Endodermal cell (in vitro differentiated cells): ENCODE measurements at places on chromosomes 2 and 18. TPM values are rescaled to one million over a fixed set of nuclear protein-coding genes. Genes with fewer than 3 reads are reported as not detected.

DNA sequence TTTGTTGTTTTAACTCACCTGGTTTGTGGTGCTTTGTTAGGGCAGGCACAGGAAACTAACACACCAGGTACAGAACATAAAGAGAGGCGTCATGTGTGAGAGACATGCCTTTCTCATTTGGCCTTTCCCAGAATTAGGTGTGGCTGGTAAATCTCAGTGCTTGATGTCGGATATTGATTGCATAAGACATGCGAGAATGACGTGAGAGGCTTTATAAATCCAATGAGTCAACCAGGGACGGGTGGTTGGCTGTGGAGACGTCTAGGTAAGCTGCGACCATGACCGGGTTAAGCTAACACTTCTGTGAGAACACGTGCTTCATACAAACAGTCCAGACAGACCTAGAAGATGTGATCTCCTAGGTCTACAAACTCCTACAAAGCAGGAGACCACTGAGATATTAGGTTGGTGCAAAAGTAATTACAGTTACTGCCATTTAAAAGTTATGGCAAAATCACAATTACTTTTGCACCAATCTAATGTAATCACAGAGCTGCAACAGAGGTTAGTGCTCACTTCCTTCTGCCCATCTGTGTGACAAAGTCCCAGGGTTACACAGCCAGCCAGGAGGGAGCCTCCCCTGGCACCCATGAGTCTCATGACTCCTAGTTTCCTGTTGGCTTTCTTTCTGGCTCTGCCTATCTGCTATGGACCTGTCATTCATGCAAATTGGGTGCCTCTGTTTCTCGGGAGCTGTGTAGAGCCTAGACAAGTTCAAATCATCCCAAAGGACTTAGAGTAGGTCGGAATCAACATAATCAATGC is 98.9 kb upstream of the ATP8B1 start:
- no peak overlapping the region for H3K4me3 ChIP-seq
- H3K27me3 ChIP-seq: no peaks in the 10 kb centered on the region
- H3K27ac ChIP-seq: no peak overlapping the region

DNA sequence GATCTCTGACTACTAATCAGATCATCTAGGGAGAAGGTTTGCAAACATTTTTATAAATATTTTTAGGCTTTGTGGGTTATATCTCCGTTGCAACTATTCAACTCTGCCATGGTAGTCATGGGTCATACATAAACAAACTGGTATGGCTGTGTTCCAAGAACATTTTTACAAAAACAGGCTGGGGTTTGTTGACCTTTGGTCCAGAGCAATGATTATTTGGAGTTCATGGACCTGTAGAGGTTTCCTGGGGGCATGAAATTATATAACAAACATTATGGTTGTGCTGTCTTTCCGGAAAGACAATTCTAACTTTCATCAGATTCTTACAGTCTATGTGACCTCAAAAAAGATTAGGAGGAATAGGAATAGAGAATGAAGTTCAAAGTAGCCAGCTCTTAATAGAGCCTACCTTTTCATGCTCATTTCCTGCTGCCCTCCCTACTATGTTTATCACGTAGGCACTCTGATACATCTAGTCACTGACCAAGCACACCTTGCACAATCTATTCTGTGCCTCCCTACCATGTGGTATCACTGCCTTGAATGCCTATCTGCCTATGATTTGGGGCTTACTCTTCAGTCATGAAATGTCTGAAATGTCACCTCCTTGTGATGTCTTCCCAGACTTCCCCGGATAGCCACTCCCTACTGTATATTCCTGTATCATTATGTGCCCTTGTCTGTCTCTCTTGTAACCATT is 102.4 kb upstream of the SCN1A start:
- H3K4me3 ChIP-seq: no peak overlapping the region
- H3K4me1 ChIP-seq: no peaks in the 10 kb centered on the region
- DNase-seq: no peak
- H3K27me3 ChIP-seq: no peaks in the 10 kb centered on the region

DNA sequence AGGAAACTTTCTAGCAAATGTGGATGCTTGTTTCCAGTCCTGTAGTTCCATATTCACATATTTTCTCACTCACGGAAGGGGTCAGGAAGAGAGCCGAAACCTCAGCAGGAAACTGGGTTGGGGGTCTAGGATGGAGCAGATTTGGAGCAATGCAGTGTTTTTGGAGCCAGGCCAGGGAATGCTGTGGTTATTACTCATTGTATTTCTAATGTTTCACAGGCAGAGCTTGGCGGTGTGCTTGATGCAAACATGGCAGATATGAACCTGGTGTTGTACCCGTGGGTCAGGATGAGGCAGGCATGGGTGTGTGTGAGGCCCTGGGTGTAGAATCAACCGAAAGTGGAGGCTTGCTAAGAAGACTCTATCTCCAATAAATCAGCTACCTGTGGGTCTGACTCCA is 34.6 kb upstream of the ACKR3 start:
- no peaks in the 10 kb centered on the region for H3K27me3 ChIP-seq
- no peaks in the 10 kb centered on the region for H3K36me3 ChIP-seq
- H3K4me3 ChIP-seq: no peak overlapping the region
- DNase-seq: no peak

GRCh38 chr2:157769856-157770255 is 106.3 kb downstream of the ACVR1 start:
- H3K27ac ChIP-seq: no peak overlapping the region
- DNase-seq: no peak
- H3K27me3 ChIP-seq: no peaks in the 10 kb centered on the region
- H3K36me3 ChIP-seq: peaks cover 61% of the 10 kb centered on the region
- peaks cover 8% of the 10 kb centered on the region for H3K4me1 ChIP-seq
- no peak overlapping the region for H3K4me3 ChIP-seq

GRCh38 chr2:183153967-183154366 is 29.7 kb downstream of the NUP35 start:
- H3K27me3 ChIP-seq: no peaks in the 10 kb centered on the region
- H3K27ac ChIP-seq: no peak overlapping the region
- H3K4me1 ChIP-seq: no peaks in the 10 kb centered on the region
- peaks cover 44% of the 10 kb centered on the region for H3K36me3 ChIP-seq

- H3K27me3 ChIP-seq: no peaks in the 10 kb centered on the region
- peaks cover 6% of the 10 kb centered on the region for H3K4me1 ChIP-seq
- H3K4me3 ChIP-seq: no peak overlapping the region
- no peaks in the 10 kb centered on the region for H3K36me3 ChIP-seq
- no peak for DNase-seq
These were observed 332.6 kb downstream of the KIAA1328 start for GRCh38 chr18:37161491-37161890.

- H3K27ac ChIP-seq: no peak overlapping the region
- no peaks in the 10 kb centered on the region for H3K4me1 ChIP-seq
- H3K4me3 ChIP-seq: no peak overlapping the region
- H3K27me3 ChIP-seq: no peaks in the 10 kb centered on the region
These were observed 98.9 kb downstream of the RNF144A start for GRCh38 chr2:7016148-7016547.

DNA sequence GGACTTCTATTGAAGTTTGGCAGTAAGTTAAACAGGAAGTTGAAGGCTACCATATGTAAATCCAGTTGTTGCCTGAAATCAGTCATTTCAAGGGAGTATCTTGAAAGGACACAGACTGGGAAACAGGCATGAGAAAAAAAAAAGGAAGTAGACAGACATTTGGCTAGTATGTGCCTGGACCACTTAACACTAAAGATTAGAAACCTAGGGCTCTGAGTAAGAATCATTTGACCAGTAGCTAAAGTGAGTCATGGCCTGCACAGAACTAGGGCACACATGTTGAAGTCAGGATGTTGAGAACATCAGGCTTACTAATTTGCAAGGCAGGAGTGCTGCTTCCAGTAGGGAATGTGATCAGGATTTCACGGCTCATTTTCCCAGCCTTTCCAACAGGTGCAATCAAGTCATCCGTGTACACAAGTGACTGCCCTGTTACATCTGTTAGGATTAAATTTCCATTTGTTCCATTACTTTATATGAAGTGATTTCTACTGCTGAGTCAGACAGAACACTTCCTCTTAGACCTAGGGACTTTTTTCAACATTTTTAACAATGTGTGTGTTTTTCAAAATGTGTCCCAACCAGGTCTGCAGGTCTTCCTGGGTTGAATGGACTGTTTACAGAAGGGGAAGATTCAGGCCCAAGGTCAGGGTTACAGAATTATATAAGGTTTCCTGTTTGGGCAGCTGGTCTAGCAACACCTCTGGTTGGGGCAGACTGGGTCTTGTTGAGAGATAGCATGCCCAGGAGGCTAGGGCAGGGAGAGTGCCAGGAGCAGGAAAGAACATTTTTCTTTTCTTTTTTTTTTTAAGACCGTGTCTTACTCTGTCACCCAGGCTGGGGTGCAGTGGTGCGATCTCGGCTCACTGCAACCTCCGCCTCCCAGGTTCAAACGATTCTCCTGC is 145.6 kb downstream of the TGIF1 start:
- no peaks in the 10 kb centered on the region for H3K27me3 ChIP-seq
- H3K4me1 ChIP-seq: peaks cover 11% of the 10 kb centered on the region
- peak overlapping the region; percentile 91 for H3K27ac ChIP-seq
- H3K4me3 ChIP-seq: peak overlapping the region; percentile 87
- peak; percentile 61 for DNase-seq
- peaks cover 7% of the 10 kb centered on the region for H3K36me3 ChIP-seq

GRCh38 chr2:46530639-46531038 is 51.3 kb downstream of the TMEM247 start:
- no peak overlapping the region for H3K27ac ChIP-seq
- H3K4me3 ChIP-seq: no peak overlapping the region
- no peaks in the 10 kb centered on the region for H3K27me3 ChIP-seq
- no peaks in the 10 kb centered on the region for H3K4me1 ChIP-seq
- no peak for DNase-seq

DNA sequence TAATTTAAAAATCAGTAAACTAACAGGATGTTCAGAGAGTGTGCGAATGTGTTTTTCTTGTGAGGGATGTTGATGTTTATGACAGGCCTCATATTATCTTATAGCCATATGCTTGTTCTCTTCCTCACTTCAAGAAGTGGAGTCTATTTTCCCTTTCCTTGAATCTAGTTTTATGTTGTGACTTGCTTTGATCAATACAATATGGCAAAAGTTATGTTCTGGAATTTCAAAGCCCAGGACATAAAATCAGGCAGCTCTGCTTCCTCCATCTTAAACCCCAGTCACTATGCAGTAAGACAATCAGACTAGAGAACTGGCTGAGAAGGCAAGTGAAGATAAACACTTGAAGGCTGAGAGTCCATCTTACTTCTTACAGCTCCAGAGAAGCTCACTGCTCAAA is 585.1 kb upstream of the NETO1 start:
- no peak overlapping the region for H3K27ac ChIP-seq
- DNase-seq: no peak
- H3K4me1 ChIP-seq: no peaks in the 10 kb centered on the region
- H3K27me3 ChIP-seq: no peaks in the 10 kb centered on the region
- no peak overlapping the region for H3K4me3 ChIP-seq

DNA sequence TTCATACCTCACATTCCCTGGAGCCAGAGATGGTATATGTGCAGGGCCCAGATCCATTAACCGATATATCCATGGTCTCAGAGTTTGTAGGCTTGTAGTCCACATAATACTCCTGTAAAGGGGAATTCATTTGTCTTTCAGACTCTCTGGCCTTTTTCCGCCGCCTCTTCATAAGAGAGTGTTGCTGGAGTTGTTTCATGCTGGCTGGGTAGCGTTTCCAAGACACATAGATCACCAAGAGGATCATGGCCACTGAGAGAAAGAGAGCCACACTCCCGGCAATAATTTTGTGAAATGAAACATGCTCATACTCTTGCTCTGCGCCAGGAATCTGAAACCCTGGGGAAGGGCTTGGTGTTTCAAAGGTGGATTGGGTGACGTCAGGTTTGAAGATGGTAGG is 3.9 kb downstream of the LRRTM4 start:
- H3K27me3 ChIP-seq: no peaks in the 10 kb centered on the region
- H3K36me3 ChIP-seq: no peaks in the 10 kb centered on the region
- H3K4me3 ChIP-seq: no peak overlapping the region

DNA sequence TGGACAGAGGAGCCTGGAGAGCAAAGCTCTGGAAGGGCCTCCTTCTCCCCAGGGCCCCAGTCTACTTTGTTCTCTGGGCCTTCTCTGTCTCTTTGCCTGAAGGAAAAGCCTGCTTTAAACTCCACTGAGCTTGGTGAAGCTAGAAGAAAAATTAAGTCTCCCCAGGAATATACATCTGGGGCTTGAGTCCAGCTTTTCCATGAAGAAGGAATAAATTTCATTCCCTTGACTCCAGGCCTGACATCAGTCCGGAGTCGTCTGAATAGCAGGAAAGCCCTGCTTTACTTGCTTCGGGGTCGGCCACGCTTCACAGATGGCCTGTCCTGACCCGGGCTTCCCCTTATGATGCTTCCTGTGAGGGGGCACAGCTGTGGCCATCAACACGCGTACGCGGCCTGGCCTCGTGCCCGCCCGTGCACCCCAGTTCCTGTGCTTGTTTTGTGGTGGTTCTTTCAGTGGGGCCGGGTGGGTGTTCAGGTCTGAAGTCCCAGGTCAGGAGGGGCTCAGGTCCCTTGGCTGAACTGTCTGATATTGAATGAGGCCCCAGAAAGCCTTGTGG is 73.6 kb downstream of the ACOXL start:
- H3K27me3 ChIP-seq: no peaks in the 10 kb centered on the region
- no peak for DNase-seq
- H3K4me1 ChIP-seq: no peaks in the 10 kb centered on the region

- H3K27ac ChIP-seq: no peak overlapping the region
- no peaks in the 10 kb centered on the region for H3K4me1 ChIP-seq
- DNase-seq: no peak
These were observed 255.8 kb downstream of the ERBB4 start for GRCh38 chr2:212282671-212283261.

DNA sequence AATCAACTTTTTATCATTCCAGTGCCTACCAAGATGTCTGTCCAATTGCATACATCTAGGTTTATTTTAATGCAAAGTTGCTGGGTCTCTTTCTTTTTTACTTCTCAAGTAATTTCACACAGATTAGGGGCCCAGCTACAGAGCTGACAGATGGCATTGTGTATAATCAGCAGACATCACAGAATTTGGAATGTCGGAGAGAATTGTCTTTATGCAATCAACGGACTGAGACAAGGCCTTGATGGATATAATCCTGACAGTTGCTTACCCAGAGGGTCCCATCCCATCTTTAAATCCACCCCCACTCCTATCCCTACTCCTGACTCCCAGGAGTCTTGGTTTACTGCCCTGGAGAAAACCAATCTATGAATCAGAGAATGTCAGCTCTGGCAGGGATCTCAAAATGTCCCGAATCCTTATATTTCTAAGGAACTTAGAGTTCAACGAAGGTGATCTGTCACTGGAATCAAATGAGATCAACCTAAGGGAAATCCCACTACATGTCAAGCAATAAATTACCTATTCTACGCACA is 142.0 kb downstream of the LRATD1 start:
- no peaks in the 10 kb centered on the region for H3K4me1 ChIP-seq
- no peak for DNase-seq
- H3K27ac ChIP-seq: no peak overlapping the region
- no peaks in the 10 kb centered on the region for H3K36me3 ChIP-seq
- H3K4me3 ChIP-seq: no peak overlapping the region
- H3K27me3 ChIP-seq: no peaks in the 10 kb centered on the region

- no peaks in the 10 kb centered on the region for H3K36me3 ChIP-seq
- H3K4me1 ChIP-seq: no peaks in the 10 kb centered on the region
- DNase-seq: no peak
- H3K4me3 ChIP-seq: no peak overlapping the region
These were observed 593.7 kb upstream of the CHAC2 start for GRCh38 chr2:53173698-53174455.

GRCh38 chr2:190882411-190882766 is 1.8 kb downstream of the GLS start:
- no peak overlapping the region for H3K27ac ChIP-seq
- H3K36me3 ChIP-seq: peaks cover 13% of the 10 kb centered on the region
- no peaks in the 10 kb centered on the region for H3K4me1 ChIP-seq
- no peaks in the 10 kb centered on the region for H3K27me3 ChIP-seq
- DNase-seq: no peak

RNF152 gene
- 81.8 and 90.8 TPM in 2 replicates for total RNA-seq

ZNF804A gene
- total RNA-seq: 0.15 and 0.18 TPM in 2 replicates

DLGAP1 gene
- 11.1 and 21.5 TPM in 2 replicates for total RNA-seq

SERPINB12 gene
- not detected in 2 replicates for total RNA-seq

VIT gene
- 0.45 and 0.53 TPM in 2 replicates for total RNA-seq

GATA6 gene
- total RNA-seq: 106 to 288 TPM (median 113 TPM) in 3 replicates
